ENCODE measurements at places on chromosomes 6 and 20.

DNA sequence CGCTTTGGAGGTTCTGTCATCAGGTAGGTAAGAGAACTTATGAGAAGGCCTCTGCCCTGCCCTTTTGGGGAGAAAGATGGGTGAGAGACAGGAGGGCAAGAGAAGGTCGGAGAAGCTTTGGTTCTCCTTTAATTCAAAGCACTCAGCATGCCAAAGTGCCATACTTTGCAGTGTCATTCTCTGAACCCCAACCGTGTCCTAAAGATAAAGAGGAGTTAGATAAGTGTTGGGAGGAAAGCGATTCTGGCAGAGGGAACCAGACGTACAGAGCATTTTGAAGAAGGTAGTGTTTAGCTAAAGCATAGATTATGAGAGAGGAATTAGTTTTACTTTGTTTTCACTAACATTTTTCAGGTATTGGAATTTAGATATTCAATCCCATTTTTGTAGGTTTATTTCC, 40.3 kb downstream of the NKAIN2 start:
- DNase-seq: no peak

- DNase-seq: no peak
Measured at GRCh38 chr20:40826699-40827098, 137.7 kb upstream of the MAFB start.

- DNase-seq: no peak
Measured at GRCh38 chr6:109059153-109059552, 35.5 kb downstream of the SESN1 start.

DNA sequence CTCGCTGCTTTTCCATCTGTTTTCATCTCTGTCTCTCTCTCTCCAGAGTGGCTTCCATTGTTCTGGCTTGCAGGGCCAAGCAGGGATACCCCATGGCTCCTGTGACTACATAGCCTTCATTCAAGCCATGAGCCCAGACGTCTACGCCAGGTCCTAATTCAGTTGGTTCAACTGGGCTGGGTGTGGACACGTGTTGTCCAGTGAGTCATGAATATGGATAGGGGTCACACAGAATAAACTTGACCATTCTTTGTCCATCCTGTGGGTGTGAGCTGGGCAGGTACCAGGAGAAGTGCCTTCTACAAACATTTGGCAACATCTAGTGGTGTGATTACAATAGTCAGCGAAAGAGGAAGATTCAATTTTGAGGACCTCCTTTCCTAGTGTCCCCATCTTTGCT, 96.9 kb upstream of the ARMC2 start:
- no peak for DNase-seq

DNA sequence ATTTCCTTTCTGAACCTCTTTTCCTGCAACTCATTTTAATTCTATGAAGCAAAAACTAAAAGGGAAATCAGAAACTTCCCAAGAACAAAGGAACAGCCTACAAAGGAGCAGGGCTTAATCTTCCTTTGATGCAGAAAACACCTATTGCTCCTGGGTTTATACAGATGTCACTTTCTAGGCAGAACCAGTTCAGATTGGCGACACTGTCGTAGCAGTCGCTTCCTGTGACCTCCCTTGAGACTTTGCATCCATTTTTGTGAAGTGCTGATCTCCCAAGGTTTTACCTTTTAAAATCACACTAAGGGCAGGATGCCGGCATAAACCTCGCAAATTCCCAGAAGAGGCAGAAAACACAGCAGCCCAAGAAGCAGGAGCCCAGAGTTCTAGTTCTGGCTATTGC, 40.1 kb downstream of the JAG1 start:
- no peak for DNase-seq

DNA sequence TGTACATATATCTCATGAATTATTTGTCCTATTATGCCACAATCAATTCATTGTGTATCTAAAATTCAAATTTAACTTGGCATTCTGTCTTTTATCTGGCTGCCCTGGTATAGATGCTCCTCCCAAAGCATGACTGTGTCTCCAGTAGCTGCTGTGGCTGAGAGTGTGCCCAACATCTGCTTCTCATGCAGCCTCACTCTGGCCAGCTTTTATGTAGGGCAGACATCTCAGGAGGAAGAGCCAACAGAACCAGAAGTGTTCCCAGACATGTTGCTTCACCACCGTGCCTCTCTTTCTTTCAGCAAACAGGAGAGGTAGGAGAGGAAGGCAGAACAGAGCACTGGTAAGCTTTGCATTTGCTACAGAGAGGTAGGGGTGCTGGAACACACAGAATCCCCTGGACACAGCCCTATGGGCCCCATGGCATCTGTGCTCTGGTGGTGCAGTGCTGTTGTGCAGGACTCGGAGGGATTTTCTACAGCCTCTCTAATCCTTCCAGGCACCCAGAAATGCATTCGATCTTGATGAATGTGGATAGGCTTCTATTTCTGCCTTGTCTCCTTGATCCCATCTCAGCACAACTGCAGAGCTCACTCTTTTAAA, 637.1 kb downstream of the UTRN start:
- DNase-seq: peak; percentile 16

GRCh38 chr6:150846641-150847040, 18.9 kb upstream of the MTHFD1L start:
- DNase-seq: no peak

DNA sequence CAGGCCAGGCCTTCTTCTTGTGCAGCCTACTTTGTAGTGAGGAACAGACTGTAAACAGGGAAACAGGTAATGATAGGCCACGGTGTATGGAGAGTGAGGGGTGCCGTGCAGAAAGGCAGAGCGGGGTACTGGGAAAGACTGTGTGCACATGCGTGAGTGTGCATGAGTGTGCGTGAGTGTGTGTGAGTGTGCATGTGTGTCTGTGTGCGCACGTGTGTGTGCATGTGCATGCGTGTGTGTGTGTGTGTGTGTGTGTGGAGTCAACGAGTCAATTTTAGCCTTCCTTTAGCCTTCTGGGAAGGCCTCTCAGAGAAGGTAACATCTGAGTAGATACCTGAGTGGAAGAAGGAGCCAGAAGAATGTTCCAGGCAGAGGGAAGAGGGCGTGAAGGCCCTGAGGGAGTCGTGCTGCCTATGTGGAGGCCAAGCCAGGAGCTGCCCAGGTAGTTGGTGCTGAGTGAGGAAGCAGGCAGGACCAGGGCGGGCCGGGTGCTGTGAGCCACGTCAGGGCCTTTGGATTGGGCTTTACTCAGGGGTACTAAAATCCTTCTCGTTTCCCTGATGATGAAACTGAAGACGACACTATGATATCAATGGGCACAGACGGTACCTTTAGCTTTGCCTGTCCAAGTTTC, 6.3 kb downstream of the APCDD1L start:
- no peak for DNase-seq

DNA sequence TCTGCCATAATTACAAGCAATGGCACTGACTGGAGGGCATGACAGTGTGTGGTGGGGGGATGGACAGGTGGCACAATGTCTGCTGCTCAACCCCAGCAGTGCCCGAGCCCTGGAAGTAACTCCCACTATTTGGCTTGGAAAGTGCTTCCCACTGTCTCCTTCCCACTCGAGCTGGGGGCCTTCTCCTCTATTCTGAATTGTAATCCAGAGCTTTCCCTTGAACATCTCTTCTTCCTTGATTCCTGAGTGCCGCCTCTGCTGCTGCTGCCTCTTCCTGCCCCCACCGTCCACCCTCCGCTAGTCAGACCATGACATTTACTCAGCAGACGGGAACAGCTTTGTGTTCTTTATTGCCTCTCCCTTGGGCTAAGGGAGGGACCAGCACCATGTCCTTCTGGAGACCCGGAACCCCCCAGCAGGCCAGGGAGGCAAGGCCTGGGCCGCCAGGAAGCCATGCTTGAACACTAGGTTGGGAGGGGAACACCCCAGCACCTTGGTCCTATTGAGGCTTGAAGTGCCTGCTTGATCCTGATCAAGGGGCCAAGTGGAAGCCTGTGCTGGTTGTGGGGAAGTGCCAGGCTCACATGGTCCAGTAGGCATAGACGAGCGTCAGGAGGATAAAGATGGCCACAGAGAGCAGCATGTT, 17.0 kb downstream of the CCDC167 start:
- no peak for DNase-seq

DNA sequence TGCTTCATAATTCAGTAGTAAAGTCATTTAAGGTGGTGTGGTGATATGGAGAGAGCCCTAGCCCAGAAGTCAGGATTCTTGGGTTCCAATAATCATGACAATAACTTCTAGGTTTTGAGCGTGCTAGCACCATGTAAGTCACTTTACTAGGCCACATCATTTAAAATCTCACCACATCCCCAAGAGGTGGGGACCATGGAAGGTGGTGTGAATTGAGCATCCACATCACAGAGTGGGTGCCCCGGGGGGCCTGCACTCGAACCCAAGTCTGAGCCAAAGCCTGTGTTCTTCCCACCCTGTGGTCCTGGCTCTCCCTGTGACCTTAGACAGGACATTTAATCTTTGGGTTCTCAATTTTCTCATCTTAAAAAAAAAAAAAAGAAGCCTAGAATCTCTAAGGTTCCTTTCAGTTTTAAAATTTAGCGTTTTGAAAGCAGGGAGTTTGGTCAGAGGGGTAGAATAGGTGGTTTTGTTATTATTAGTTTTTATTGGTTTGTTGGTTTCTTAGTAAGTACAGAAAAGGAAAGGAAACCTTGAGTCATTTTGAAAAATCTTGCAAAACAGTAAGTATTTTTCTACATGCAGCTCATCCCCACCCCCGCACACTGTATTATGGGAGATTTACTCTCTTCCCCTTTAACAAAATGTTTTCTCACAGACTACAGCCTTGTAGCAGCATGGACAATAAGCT, 26.4 kb downstream of the ARMC2 start:
- DNase-seq: peak; percentile 18

DNA sequence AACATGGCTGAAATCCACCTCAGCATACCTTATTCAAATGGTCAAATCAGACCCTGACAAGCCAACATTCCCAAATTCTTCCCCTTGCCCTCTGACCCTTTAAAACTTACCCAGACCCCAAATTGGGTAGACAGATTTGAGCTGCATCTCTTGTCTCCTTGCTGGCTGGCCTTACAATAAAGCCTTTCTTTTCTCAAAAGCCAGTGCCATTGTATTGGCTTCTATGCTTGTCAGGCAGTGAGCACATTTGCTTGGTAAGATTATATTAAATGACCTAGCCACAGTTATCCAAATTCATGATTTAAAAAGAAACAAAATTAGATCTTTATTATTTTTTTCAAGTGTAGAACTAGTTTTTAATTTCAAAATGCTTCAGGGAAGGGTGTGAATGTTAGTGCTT, 67.8 kb upstream of the FAM83B start:
- DNase-seq: no peak

DNA sequence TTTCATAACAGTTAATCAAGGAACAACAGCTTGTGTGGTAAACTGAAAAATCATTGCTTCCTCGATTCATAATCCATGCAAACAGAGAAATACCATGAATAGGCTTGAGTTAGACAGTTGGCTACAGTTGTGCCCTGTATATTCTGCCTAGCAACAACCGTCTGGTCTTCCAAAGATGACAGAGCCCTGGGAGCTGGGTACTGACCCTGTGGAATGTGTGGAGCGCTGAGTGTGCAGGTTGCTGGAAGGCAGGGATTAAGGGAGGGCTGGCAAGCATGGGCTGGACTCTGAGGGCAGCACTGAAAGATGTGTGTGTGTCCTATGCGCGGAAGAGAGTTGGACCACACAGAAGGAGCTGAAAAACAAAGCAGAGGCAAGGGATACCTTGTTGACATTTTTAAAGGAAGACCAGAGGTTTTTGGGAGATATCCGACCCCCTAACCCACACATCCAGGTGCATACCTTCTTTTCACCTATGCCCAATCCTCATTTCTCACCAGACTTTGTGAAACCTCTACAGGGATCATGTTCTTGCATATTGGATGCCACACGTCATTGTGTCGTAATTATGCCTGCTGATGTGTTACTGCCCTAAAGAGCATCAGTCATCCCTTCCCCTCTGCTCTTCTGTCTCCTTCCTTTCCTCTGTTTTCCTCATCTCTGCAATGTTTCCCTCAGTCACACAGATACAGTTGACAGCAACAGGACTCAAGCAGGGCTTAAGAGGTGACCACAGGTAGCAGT, 58.2 kb upstream of the VGLL2 start:
- no peak for DNase-seq

- no peak for DNase-seq
Measured at GRCh38 chr6:136840276-136841001, 18.0 kb downstream of the PEX7 start.

GRCh38 chr6:125151700-125152099, 1.9 kb upstream of the TPD52L1 start:
- no peak for DNase-seq

- DNase-seq: peak; percentile 50
Measured at GRCh38 chr6:46781478-46782378, 11.5 kb upstream of the MEP1A start.

DNA sequence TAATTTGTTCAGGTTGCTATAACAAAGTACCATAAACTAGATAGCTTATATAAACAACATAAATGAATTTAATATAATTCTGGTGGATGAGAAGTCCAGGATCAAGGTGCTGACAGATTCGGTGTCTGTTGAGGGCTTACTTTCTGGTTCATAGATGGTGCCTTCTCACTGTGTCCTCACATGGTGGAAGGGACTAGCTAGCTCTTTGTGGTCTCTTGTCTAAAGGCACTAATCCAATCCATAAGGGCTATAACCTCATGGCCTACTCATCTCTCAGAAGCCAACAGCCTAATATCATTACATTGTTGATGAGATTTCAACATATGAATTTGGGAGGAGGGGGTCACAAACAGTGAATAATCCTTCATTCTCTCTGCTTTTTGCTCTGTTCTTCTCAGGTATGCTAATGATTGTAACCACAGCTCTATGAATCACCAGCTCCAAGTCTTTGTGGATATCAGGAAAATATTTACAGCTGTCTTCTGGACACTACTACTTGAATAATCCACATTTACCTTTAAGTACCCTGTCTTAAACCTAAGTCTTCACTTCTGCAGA, 122.3 kb downstream of the NKAIN2 start:
- DNase-seq: peak; percentile 17

DNA sequence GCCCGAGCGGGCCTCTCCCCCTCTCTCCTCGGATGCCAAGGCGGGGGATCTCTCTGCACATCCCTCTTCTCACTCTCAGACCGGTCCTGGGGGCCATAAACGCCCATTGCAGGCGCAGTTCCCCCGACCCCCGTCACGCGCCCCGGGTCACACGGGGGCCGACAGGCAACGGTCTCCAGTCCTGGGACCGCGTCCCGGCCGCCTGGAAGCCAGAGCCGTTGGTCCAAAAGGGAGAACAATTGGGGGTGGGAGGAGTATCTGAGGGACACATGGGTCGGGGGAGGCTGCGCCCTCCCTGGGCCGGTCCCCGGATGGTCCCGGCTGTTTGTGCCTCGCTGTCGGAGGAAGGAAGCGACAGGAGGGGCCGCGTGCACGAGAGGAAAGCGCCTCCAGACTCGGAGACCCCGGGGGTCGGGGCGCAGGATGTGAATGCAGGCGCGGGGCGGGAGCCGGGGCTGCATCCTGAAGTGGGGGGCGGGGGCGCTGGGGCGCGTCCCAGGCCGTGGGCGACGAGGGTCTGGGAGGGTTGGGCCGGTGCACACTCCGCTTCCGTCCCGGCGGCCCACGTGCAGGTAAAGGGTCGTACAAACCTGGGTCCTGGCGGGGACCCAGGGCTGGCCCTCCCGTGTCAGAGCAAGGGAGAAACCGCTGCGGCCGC, 903 bp downstream of the SLC4A11 start:
- no peak for DNase-seq

All from fibroblast of skin of back (primary cell).